ENCODE measurements at places on chromosomes 12 and 14.

- no peak for DNase-seq
Measured at GRCh38 chr12:92158796-92159439, 13.3 kb upstream of the BTG1 start.

- DNase-seq: no peak
Measured at GRCh38 chr14:35911097-35911496, 85.0 kb downstream of the BRMS1L start.

DNA sequence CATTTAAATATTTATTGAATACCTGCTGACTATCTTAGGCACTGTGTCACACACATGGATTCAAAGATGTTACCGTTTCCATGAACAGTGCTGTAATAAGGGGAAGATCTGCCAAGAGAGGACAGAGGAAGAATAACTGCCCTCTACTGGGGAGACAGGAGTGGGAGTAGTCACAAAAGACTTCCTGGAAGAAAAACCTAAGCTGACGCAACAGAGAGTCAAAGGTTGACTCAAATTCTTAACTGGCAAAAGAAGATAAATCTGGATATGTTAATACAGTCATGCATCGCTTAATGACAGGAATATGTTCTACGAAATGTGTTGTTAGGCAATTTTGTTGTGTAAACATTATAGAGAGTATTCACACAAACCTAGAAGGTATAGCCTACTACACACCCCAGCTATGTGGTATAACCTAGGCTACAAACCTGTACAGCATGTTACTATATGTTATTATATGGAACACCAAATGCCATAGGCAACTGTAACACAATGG lies 51.5 kb downstream of the DCAF5 start:
- DNase-seq: no peak

GRCh38 chr14:33460164-33460563 lies 490.7 kb downstream of the EGLN3 start:
- DNase-seq: no peak

- peak; percentile 54 for DNase-seq
Measured at GRCh38 chr14:22538671-22539228, 50.3 kb downstream of the DAD1 start.

- no peak for DNase-seq
Measured at GRCh38 chr12:48803675-48804074, 14.6 kb upstream of the CACNB3 start.

DNA sequence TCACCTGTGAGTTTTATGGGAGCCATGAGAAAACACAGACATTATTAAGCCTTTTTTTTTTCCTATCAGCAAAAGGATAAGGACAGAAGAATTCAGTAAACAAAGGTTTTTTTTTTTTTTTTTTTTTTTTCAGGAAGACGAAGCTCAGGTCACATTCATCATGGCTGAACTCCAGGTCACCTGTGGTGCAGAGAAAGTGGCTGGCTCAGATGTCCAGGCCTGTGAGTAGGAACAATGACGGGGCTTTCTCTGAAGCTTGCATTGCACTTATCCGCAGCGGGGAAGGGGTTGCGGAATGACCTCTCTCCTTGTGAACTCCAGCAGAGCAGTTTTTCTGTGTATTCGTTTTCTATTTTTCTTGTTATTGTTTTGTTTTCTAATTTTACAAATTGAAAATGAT lies 759.6 kb upstream of the TMEM132C start:
- DNase-seq: no peak

GRCh38 chr12:52248541-52249461 lies 15.8 kb downstream of the KRT7 start:
- DNase-seq: peak; percentile 42
